Stimulated activated CD4-positive, alpha-beta T cell treated with anti-CD3 and anti-CD28 coated beads, Interleukin-4, amount 100 ng/mL, for 48 hours (primary cell): ENCODE measurements at places on chromosomes 4 and X.

DNA sequence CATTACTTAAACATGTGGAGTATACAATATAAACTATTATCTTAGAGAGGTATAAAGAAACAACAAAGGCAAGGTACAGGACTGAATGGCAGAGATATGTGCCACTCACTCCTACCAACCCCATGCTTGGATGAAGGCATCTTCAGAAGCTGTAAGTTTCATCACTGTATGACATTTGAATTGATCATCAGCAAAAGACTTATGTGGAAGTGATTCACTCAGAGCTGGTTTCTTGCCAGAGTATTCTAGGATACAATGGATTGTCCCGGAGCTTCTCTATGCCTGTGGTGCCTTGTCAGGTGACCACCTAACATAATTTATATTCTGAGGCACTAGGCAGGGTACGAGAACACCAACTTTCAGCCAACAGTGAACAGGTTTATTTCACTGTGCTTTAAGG is 392.2 kb downstream of the PPP1R2C start:
- DNase-seq, result no peak

GRCh38 chrX:9857575-9858474 is 71.6 kb downstream of the SHROOM2 start:
- no peak for DNase-seq

DNA sequence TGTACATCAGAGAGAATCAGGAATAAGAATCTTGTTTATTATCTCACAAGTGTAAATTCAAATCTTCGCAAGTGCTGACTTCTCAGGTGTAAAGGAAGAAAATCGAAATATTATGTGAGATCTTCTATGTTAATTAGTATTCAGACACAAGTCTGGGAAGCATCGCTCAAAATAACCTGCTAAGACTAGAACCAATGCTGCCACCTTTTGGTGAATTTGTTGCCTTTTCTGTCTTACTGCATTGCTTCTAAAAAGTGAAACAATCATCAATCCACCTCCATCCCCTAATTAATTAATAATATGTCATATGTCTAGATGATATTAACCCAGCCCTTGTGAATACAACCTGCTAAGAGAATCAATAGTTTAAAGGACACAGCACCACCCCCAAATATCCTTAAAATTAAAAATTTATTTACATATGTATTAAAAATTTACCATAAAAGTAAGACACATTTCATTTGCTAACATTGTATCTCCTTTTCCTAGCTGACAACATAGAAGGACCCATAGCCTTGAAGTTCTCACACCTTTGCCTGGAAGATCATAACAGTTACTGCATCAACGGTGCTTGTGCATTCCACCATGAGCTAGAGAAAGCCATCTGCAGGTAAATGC is 3.5 kb downstream of the EPGN start:
- no peak for DNase-seq

DNA sequence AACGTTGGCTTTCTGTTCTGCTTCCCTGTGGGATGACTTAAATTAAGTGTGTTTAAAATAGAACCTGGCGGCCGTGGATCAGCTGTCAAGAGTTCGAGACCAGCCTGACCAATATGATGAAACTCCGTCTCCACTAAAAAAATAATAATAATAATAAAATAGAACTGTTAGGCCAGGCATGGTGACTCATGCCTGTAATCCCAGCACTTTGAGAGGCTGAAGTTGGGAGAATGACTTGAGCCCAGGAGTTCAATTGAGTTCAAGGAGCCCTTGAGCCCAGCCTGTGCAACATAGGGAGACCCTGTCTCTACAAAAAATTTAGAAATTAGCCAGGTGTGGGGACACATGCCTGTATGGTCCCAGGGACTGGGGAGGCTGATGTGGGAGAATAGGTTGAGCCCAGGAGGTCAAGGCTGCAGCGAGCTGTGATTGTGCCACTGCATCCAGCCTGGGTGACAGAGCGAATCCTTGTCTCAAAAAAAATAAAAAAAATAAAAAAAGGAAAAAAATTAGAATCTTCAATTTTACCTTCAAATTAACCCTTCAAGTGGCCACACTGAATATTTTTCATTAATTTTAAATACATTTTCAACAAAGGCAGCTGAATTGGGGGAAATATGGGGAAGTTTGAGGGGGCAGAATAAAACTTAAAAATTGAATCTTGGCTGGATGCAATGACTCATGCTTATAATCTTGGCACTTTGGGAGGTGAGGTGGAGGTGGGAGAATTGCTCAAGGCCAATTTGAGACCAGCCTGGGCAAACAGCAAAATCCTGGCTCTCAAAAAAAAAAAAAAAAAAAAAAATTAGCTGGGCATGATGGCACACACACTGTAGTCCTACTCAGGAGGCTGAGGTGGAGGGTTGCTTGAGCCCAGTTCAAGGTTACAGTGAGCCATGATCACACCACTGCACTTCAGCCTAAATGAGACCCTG is 31.8 kb upstream of the HSD17B13 start:
- DNase-seq, result no peak

- DNase-seq, result no peak
These were observed 180.9 kb downstream of the DACH2 start for GRCh38 chrX:86329174-86329573.

- DNase-seq, result no peak
These were observed 41.7 kb upstream of the DDX60 start for GRCh38 chr4:168360271-168360670.

- DNase-seq, result no peak
These were observed 106.3 kb upstream of the BOD1L1 start for GRCh38 chr4:13733817-13734216.

- no peak for DNase-seq
These were observed 50.4 kb upstream of the CCDC160 start for GRCh38 chrX:134186362-134187121.

- no peak for DNase-seq
These were observed 252.9 kb upstream of the SMIM31 start for GRCh38 chr4:164501074-164501473.

DNA sequence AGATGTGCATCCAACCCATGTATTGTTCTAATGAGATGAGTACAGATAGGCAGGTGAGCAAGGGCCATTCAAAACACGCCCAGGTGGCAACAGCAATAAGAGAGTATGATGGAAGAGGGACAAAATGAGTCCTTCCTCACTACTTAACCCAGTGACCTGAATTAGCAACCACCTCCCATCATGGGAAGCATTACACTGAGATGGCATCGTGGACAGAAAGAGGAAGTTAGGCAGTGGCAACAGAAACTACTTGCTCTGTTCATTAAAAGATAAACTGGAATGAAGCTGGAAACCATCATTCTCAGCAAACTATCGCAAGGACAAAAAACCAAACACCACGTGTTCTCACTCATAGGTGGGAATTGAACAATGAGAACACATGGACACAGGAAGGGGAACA is 17.2 kb downstream of the RXFP1 start:
- DNase-seq, result no peak

GRCh38 chrX:21408307-21408706 is 34.1 kb downstream of the CNKSR2 start:
- DNase-seq, result no peak

GRCh38 chr4:13496605-13497004 is 12.5 kb upstream of the RAB28 start:
- no peak for DNase-seq

GRCh38 chrX:125205133-125205917 is 114.3 kb upstream of the TEX13C start:
- no peak for DNase-seq

GRCh38 chrX:50638123-50638522 is 167.5 kb upstream of the DGKK start:
- no peak for DNase-seq
